ENCODE measurements at places on chromosomes 11 and 22.

DNA sequence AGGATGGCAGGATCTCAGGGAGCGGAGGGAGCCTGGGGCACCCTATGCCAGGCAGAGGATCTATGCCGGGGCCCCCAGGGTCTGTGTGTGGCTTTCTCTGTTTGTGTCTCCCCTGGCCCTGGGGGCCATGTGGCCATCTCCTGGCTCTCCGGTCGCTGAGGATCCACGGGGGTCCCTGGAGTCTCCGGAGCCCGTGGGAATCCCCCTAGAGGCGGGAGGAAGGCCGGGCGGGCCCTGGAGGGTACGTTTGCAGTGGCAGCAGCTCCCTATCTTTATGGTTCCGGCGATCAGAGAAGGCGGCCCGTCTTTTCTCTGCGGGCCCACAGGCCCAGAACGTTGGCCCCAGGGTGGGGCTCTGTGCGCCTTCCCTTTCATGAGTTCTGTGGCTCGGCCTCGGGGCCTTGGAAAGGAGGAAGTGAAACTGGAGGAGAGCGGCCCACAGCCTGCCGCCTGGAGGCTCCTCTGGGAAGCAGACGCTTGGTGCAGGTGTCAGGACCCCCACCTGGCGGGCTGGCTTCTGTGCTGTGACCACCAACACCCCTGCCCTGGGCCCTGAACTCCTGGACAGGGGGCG is 82.1 kb downstream of the KCNQ1 start:
- peak; percentile 12 for DNase-seq

DNA sequence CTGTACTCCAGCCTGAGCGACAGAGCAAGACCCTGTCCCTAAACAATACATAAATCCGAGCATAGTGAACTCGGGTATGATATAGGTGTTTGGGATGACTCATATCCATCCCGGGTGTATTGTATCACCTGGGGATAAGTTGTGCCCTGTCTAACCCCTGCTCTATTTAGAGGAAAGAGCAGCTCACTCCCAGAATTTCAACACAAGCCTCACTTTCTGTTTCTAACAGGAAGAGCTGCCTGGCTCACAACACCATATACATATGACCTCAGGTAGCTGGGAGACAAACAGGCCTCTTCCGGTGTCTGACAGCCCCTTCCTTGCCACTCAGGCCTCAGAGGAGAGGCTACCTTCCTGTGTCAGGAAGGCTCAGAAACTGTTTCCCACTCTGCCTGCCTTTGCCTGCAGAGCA is 9.9 kb upstream of the MICALL1 start:
- no peak for DNase-seq

DNA sequence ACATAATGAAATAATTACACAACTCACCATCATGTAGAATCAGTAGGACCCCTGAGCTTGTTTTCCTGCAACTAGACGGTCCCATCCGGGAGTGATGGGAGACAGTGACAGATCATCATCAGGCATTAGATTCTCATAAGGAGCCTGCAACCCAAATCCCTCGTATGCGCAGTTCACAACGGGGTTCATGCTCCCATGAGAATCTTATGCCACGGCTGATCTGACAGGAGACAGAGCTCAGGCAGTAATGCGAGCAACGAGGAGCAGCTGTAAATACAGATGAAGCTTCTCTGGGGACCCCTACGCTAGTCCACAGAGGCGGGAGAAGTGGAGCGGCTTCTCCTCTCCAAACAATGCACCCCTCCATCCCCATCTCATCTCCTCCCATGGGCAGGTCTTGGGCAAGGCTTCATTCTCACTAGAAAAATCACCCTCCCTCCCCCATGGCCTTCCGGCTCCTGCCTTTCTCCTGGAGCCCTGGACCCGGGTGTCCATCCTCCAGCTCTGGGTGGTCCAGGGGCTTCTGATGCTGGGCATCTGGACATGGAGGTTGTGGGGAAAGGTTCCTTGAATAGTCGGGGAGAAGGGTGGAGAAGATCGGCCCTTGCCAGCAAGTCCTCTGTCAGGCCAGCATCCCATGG is 16.2 kb upstream of the RAC2 start:
- no peak for DNase-seq

GRCh38 chr11:46456269-46457001 is 64.9 kb upstream of the CHRM4 start:
- no peak for DNase-seq

Data from stimulated activated CD4-positive, alpha-beta T cell treated with anti-CD3 and anti-CD28 coated beads, Interleukin-4, amount 100 ng/mL, for 24 hours (primary cell).